ENCODE measurements at places on chromosomes 4 and X. TPM values are rescaled to one million over a fixed set of nuclear protein-coding genes. Genes with fewer than 3 reads are reported as not detected.
A peak's percentile ranks its signal among the peaks of the same experiment; 100 is the strongest.

DNA sequence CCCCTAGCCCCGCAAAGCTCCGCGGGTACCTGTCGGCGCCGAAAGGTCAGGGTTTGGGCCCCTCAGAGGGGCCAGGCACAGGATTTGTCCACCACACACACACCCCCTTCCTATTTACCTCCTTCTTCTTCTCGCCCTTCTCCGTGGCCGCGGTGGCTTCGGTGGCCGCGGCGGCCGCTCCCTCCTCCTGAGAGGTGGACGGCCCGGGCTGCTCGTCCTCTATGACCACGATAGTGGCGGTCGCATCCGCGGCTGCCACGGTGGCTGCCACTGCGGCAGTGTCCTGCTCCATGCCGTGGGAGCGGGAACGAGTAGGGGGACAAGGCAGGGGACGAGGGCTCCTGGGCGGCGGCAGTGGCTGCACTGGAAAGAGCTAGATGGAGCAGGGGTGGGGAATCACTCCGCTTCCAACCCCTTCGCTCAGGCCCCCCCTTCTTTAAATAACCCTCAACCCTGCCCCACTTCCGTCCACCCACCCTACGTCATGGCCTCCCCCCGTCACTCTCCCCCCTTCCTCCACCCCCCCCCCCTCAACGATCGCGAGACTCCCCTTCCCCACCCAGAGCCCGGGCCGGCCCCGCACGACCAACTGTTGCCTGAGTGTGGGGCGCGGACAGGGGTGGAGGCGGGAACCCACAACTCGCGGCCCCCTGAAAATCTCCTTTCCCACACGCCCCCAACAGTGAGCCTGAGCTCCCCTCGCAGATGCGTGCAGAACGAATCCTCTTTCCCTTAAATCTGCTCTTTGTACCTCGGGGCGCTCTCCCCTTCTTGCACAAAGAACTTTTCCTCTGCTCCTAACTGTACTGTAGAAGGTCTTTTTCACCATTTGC lies at the start of gene SMARCA1:
Gene SMARCA1 (minus strand): TSS at position 412 of the 833 bp plus-strand sequence. CDS start 120 bp downstream, at position 292.
- no peak for DNase-seq

DNA sequence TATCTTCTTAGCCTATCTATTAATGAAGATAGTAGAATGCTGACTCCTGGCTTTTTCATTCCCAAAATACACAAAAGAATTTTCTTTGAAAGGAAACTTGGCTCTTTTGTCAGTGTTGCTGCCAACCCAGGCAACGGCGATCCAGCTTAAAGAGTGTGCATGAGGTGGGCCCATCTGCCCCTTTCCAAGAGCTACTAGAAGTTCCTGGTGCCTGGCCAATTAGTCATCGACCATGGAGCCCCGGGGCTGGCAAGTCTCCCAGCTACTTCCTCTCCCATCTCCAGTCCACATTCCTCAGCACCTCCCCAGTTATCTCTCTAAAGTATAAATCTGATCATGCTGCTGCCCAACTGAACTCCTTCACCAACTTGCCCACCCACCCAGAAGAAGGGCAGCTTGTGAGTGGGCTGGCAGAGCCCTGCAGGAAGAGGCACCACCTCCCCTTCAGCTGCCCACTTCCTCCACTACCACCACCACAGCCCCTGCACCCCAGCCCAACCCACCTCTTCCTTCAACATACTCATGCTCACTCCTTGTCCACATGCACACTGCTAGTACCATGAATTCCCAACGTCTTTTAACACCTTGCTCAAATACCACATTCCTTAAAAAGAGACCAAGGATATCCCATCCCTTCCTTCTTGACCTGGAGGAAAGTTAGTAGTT lies 158.2 kb upstream of the MAP3K15 start:
- no peak for DNase-seq

- no peak for DNase-seq
Measured at GRCh38 chrX:152905081-152905420, 7.2 kb downstream of the ZNF185 start.

DNA sequence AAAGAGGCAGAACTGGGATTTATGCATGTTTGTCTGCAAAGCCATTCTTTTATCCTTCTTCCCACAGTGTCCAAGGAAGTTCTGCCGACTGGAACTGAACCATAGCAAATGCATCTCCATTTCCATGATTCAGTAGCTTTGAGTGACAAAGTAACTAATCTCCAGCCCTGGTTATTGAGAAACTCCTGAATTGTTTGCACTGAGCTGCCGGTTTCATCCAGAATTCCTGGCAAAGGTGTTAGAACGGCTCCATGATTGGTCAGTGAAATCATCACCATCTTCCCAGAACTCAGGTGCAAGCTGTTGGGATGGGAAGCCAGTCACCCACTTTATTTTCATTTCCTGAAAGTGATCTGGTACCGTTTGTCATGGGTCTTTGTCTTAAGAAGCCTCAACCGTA lies 47.0 kb upstream of the SLC34A2 start:
- DNase-seq, result no peak

- no peak for DNase-seq
Measured at GRCh38 chr4:19807505-19807904, 444.2 kb upstream of the SLIT2 start.

- DNase-seq, result no peak
Measured at GRCh38 chr4:111268769-111269414, 646.0 kb upstream of the PITX2 start.

The SEC24B gene
- 22.9 TPM for total RNA-seq

The SLITRK2 gene
- not detected for total RNA-seq

- no peak for DNase-seq
Measured at GRCh38 chrX:145631461-145631951, 186.1 kb upstream of the SLITRK2 start.

The EXOC1L gene
- not detected for total RNA-seq

DNA sequence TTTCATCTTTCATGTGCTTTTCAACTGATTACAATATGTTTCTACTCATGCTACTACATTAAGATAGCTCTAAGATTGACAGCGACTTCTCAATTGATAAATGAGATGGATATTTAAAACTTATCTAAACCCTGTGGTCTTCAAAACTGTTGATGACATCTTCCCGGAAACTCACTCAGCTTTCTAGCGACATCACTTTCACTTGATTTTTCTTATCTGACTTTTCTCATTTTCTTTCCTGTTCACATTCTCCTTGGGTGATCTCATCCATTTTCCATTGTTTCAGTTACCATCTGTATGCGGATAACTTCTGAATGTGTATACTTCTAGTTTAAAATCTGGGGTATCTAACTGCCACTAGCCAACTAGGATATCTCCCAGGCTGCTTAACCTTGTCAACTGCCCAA lies 3.1 kb downstream of the POLR2B start:
- DNase-seq, result no peak

DNA sequence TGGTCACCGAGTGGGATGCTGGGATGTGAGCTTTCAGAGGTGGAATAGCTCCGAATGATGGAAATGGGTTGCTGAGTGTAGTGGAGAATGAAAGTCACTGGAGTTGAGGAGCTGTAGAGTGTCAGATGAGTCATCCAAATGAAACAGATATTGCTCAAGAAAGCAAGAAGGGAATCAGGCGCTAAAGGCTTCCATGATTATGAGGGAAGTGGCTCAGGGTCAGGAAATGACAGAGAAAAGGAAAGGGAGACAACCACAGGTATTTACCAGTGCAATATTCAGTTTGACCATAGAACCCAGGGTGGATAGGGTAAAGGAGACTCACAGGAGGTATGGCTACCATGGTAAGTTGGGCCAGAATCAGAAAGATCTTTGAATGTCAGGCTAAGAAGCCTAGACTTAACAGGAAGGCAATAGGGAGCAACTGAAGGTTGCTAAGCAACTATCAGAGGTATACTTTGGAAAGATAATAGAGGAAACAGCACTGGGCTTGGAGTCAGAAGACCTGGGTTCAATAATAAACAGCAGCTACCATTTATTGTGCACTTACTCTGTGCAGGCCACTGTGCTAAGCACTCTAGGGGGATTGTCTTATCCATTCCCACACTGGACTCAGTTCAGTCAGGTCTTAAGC lies 11.7 kb downstream of the LAS1L start:
- no peak for DNase-seq

DNA sequence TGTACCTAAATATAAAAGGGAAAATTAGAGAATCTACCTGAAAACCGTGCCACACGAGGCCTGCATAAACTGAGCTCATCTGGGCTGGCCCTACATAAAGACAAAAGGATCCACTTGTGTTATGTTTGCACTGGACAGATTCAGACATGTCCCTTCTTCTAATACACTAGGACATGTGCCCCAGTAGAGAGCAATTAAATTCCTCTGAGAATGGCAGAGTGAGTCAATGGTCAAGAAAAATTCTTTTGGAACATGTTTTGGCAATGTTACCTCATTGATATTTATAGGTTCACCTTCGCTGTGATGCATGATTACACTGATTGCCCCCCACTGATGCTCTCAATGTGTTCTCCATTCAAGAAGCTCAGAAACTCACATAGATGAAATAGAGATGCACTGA lies 95.2 kb downstream of the MANBA start:
- DNase-seq, result no peak

DNA sequence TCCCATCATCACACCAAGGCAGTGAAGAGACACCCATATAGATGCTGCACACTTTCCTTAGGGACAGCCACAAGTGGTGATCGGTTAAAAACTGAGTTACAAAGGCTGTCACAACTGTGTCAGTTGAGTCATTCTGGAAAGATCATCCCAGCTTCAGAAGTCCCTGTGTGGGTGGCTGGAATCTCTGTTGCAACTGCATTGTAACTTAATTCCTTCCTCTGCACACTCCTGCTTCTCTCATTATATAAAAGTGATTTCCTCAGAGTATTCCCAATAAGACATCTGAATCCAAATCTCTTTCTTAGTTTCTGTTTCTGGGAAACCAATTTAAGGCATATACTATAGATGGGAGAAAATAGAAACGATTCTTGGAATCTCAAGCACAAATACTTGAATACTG lies 88.1 kb downstream of the FSTL5 start:
- no peak for DNase-seq

GRCh38 chr4:163166041-163166579 lies 580 bp downstream of the NAF1 start:
- peak; percentile 56 for DNase-seq

DNA sequence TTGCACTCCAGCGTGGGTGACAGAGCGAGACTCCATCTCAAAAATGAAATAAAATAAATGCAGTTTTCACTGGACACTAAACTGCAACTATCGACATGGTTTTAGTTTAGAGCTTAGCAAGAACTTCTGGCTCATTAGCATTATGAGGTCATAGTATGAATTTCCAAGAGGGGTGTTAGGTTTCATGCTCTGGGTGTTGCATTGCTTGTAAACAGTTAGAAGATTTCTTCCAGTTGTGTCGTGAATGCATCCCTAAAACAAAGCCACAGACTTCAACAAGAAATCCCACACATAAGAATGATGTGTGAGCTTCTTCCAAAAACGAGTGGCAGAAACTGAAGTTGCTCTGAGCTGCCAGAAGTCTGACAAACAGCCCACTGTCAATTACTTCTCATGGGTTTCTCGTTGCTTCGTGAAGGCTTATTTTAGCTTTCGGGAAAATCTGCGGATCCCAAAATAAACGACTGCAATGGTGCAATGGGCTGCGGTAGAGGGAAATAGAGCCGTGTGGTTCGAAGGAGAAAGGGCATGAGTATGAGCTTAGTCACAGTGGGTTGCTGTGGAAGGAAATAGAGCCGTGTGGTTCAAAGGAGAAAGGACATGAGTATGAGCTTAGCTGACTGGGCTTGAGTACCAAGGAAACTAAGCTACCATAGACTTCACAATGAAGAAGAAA lies 354.9 kb downstream of the DHRSX start:
- DNase-seq, result no peak

DNA sequence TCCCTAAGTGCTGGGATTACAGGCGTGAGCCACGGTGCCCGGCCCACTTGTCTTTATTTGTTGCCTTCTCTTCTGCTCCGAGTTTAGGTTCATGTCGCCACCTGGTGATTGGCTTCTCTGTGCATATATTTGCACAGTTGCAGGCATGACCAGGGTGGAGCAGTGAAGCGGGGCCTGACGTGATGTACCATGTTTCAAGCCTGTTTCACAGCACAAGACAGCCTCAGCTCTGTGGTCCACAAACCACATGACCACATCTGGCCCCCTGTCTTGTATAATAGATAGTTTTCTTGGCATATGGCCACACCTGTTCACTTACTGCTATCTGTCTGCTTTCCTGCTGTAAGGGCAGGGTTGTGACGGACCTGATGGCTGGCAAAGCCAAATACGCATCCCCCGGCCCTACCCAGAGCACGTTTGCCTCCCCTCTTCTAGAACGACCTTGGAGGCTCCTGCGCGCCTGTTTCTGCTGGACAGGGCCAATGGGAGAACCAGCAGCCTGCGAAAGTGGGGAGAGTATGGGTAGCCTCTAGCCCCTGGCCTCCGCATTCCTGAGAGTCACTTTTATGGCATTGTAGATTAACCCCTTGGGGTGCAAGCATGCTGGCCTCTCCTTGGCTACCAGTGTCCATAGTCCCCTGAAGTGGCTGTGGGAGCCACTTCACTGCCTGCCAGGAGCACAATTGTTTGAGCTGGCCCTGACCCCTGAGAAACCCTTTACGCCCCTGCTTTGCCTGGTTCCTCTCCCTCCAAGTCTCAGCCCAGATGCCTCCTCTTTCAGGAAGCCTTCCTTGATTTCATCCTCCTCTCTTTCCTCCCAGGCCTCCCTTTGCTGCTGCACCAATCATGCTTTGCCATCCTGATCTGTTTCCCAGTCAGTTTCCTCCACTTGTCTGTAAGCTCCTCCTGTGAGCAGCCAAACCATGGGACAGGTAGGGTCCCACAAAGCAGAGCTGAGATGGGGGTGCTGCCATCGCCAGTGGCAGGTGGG lies 6.0 kb upstream of the SH3TC1 start:
- DNase-seq, result no peak

- peak; percentile 43 for DNase-seq
Measured at GRCh38 chrX:153649178-153649914, 2.3 kb downstream of the DUSP9 start.

DNA sequence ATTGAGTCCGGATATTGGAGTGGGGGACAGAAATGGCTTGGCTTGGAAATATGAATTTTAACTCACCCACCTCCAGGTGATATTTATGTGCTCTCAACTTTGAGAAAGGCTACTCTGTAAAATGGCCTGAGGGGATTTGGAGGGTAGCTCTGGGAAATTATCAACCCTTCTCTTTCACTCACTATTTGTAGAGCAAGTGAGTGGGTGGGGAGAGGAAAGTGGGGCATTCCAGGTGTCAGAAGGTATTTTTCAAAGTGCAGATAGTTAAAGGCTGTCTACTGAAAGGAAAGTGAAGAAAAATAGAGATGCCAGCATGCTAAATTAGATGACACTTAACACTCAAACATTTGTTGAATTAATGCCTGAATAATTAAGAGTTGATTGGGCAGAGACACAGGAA lies 44.1 kb downstream of the TMEM164 start:
- no peak for DNase-seq

GRCh38 chr4:58274553-58274952 lies 1164.4 kb upstream of the IGFBP7 start:
- no peak for DNase-seq

DNA sequence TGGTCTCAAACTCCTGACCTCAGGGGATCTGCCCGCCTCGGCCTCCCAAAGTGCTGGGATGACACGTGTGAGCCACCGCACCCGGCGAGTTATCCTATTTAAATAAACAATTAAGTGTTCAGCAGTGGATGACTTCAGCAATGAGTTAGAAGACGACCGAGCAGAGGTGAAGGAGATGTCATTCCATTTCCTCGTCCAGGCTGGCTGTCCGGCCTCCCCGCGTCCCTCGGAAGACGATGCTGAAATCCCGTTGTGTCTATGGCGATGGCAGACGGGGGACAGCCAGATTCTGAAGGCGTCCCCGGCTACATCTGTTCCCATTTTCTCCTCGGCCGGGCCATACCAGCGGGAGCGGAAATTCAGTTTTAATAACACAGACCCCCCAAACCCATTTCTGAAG lies 209.8 kb downstream of the CRLF2 start:
- no peak for DNase-seq

The S100G gene
- not detected for total RNA-seq

The ESX1 gene
- total RNA-seq, result not detected
